ENCODE measurements at places on chromosomes 16 and 17.
A peak's percentile ranks its signal among the peaks of the same experiment; 100 is the strongest.

GRCh38 chr17:17108451-17109049 is 66.3 kb downstream of the MPRIP start:
- no peak for DNase-seq

DNA sequence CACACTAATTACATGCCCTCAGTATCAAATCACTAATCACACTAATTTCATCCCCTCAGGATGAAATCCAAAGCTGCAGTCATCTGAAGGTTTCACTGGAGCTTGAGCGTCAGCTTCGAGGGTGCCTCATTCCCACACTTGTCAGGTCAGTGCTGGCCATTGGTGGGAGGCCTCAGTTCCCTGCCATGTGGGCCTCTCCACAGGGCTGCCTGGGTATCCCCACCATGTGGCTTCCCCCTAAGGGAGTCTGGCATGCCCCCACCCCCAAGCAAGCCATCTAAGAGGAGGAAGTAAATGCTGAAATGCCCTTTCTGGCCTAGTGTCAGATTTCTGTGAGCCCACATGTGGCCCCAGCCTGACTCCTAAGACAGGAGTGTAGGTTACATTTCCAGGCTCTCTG is 78.6 kb upstream of the CDH5 start:
- DNase-seq: no peak

DNA sequence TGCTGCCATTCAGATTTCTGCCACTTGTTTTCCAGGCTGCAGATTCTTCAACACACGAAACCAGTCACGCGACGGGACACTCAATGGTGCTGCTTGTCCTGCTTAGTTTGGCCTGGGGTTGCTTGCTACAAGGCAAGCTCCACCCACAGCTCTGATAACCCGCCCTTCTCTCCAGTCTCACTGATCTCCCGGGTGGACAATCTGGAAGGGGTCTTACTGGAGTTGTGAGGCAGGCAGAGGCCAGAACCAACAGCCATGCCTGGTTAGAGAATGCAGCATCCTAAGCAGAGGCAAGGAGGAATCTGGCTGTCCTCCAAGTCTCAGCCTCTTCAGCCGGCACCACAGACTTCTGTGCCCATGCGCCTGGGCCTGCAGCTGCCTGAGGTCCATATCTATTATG is 119.1 kb downstream of the KCNJ12 start:
- DNase-seq: no peak

GRCh38 chr17:64296246-64296645 is 33.2 kb upstream of the TEX2 start:
- DNase-seq: no peak

- DNase-seq: no peak
Observed at GRCh38 chr17:19284005-19284959, 47.1 kb downstream of the EPN2 start.

GRCh38 chr17:65099941-65100315 is 37.2 kb upstream of the RGS9 start:
- peak; percentile 71 for DNase-seq

DNA sequence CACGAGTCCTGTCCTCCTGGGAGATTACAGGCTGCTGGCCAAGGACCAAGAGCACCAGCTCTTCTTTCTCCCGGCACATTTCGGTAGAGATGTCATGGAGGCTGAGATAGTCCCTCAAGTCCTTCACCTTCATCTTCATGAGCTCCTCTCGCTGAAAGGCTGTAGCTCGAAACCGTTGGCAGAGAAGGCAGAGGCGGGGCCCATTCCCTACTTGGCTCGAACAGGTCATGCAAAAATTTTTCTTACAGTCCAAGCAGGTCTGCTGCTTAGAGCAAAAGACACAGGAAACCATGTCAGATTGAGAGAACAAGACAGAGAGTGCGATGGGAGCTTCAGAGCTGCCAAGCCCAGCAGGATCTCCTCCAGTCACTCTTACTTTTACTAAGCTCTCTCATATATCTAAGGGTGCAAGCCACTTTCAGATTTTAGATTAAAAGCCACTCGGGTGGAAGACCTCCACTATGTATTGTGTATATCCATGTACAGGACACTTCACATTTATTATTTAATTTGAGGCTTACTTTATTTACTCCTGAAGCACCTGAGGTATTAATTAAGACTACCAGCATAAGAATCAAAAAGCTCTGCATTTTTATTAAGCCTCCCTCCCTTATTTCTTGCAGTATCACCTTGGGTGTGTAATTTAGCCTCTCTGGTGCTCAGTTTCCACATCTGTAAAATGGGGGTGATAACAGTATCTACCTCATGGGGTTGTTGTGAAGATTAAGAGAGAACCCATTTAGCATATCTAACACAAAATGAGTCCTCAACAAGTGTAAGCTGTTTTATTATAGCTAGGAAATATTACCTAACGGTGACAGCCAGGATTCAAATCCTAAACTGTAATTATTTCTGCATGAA is 41.4 kb downstream of the LIG3 start:
- no peak for DNase-seq

DNA sequence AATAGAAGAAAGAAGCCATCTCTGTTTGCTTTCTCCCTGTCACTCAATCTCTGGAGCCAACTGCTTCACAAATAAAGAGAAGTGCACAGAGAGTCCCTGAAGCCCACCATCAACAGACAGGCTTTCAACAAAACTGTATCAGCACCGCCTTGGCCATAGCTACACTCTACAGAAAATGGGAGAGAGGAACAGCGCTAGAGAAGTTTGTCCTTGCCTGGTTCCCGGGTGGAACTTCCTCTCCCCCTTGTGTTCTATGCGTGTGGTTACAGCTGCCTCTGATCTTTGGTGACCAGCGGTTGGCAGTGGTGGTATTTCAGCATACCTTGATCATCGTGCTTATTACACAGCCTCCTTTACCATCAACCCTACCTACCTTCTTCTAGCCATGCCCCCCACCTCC is 91.4 kb upstream of the CCL2 start:
- no peak for DNase-seq

- peak; percentile 23 for DNase-seq
Observed at GRCh38 chr16:4767872-4768548, 1.0 kb upstream of the ZNF500 start.

- DNase-seq: no peak
Observed at GRCh38 chr16:73713251-73713650, 583.4 kb upstream of the PSMD7 start.
